HepG2 (cell line): ENCODE measurements at places on chromosomes 6 and 20.
A peak's percentile ranks its signal among the peaks of the same experiment; 100 is the strongest.

- no peak for DNase-seq
Observed at GRCh38 chr6:69985180-69985579, 118.8 kb downstream of the COL19A1 start.

GRCh38 chr20:48637461-48637860 is 190.3 kb downstream of the PREX1 start:
- DNase-seq, result no peak

GRCh38 chr6:76166874-76167273 is 94.4 kb upstream of the IMPG1 start:
- no peak for DNase-seq

- no peak for DNase-seq
Observed at GRCh38 chr6:158938811-158939254, 61.2 kb downstream of the RSPH3 start.

DNA sequence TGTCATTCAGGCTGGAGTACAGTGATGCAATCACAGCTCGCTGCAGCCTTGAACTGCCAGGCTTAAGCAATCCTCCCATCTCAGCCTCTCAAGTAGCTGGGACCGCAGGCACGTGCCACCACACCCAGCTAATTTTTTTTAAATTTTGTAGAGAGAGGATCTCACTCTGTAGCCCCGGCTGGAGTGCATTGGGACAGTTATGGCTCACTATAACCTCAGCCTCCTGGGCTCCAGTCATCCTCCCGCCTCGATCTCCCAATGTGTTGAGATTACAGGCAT is 86.5 kb downstream of the SERAC1 start:
- DNase-seq, result no peak

DNA sequence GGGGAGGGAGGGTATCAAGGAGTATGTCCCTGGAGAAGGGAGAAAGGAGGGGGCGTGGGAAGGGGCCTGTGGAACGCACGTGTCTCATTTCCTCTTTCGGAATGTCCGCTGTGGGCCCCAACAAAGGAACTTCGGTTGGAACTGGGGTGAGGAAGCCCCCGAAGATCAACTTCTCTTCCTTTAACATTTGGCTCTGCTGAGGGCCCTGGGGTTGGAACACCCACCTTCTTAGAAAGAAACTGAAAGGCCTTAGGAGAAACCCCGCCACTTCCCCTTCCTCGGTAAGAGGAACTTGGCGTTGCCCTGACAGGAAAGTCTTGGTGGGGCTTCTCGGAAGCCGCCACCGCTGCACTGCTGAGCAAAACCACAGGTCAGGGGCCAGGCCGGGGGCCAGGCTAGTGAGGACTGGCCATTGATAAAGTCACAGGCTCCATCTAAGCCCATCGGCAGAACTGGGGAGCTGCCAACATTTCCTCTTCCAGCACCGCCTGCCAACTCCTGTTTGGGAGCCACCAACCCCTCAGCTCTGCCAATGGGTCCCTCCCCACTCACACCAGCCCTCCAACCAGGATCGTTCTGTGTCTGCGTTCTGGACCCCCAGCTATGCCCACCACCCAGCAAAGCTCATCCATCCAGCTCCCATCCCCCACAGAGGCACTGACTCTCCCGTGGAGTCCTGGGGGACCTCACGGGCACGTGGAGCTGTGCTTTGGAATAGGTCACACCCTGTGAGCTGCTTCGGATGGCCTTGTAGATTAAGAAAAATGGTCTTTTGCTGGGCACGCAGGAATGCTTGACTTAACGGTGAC is 44.8 kb downstream of the FGD2 start:
- no peak for DNase-seq

- peak; percentile 66 for DNase-seq
Observed at GRCh38 chr6:30483677-30484279, 5.5 kb upstream of the HLA-E start.

- DNase-seq, result no peak
Observed at GRCh38 chr6:110653381-110653780, 161.9 kb downstream of the CDK19 start.

DNA sequence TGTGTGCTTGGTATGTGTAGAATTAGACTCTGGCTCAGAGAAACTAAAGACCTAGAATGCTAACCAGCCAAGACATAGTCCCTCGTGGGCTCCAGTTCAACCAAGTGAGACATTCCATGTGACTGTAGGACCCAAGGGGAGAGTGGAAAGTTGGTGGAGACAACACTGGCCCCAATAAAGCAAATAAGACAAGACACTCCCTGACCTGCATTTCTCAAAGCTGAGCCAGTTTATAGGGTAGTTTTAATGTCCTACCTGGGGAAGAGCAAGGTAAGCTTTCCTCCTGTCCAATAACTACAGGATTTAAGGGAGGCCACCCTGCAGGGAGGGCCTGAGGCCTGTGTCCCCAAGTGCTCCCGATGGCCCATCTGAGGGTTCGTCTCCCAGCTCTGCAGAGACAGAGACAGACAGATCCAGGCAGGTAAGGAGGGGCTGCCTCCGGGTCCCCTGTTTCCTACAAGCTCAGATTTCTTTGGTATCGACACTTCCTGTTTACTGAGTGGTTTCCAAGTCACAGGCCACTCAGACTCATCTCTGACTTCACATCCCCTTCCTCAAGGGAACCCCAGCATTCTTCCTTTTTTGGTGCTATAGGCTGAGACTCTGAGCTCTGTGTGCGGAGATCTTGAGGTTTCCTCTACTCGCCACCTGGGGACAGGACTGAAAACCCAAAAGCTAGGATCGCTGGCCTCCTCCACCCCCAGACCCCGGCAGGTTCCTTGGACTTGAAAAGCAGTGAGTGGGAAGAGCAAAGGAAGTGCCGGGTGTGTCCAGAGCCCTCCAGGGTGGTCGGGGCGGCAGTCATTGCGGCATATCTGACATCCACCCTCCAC is 92.4 kb downstream of the PRND start:
- no peak for DNase-seq

DNA sequence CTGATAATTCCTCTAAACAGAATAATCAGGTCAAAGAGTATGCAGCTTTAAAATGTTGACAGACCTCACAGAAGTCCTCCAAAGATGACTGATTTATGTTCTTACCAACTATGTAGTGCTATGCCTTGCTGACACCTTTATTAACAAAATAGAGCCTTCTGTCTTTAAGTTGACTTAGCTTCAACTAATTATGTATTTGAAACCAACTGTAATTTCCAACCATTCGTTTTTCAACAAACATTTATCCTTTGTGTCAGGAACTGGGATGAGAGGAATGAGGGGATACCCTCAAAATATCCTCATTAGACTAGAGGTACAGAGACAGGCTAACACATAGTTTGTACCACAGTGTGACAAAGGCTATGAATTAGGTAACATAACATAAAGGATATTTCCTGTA is 186.2 kb upstream of the ZNF217 start:
- DNase-seq, result no peak

- DNase-seq, result peak; percentile 89
Observed at GRCh38 chr20:50186151-50186885, 4.3 kb upstream of the CEBPB start.

GRCh38 chr6:85124472-85125354 is 325.2 kb upstream of the NT5E start:
- no peak for DNase-seq

DNA sequence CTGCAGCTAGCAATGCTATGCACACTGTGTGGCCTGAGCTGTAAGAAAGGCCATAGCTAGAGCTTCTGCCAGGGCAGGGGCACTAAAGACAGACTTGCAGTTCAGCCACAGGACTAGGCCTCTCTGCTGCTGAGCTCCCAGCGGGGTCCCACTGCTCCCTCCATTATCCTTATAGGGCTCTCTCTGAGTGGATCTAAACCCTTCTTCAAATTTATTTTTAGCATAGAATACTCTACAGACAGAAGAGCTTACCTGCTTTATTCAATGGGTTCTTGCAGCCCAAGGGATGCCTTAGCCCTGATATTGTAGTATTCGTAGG is 100.9 kb upstream of the MLN start:
- no peak for DNase-seq

DNA sequence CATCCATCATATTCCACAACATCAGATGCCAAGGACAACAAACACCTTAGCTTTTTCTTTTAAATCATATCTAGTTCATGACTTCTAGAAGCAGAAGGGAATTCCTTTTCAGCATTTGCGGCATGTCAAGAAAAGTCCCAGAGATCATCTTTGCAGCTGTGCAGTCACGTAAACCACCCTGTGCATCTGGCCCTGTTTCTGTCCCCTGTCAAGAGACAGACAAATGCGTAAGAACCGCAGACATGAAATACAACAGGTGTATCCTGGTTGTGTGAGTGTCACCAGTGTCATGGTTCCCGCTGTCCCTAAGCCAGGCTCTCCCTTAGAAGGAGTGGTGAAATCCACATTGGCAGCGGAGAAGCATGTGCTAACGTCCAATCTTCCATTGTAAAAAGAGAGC is 28.1 kb downstream of the LY86 start:
- DNase-seq, result no peak

- peak; percentile 45 for DNase-seq
Observed at GRCh38 chr6:39361657-39362486, 39.4 kb upstream of the KCNK16 start.

DNA sequence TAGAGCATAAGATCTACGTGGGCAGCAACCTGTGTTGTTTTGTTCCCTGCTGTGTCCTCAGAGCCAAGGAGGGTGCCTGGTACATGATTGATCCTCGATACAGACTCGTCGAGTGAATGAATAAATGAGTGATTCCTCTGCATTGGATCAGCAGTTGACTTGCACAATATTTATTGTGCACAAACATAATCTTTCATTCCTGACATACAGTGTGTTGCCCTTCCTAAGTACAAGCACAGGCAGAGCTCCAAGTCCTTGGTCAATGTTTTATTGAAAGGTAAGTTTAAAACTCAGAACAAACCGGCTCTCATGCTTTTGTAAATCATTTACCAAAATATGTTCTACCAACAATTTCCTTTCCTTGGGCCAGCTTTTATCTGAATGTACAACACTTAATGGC is 57.4 kb downstream of the STMND1 start:
- DNase-seq, result peak; percentile 83

GRCh38 chr6:28865401-28866204 is 58.2 kb downstream of the TRIM27 start:
- DNase-seq, result peak; percentile 96

- DNase-seq, result no peak
Observed at GRCh38 chr6:18835976-18836375, 448.8 kb downstream of the RNF144B start.

GRCh38 chr6:108518714-108519576 is 41.8 kb upstream of the FOXO3 start:
- peak; percentile 24 for DNase-seq

DNA sequence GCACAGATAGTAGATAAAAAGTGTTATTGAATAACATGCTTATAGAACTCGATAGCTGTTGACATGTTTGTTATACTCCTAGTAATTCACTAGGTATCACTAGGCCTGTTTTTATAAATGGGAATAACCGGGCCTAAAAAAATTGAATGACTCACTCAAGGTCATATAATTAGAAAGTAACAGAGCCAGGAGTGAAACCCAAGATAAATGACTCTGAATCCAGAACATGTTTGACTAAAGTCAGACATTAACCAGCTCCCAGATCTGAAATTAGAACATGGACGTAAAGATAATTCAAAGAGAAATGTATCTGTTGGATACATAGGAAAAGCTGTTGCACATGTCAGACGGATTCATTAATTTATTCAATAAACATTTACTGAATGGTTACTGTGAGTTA is 26.9 kb downstream of the RGS17 start:
- no peak for DNase-seq

GRCh38 chr20:22559711-22560318 is 24.6 kb downstream of the FOXA2 start:
- DNase-seq, result no peak

DNA sequence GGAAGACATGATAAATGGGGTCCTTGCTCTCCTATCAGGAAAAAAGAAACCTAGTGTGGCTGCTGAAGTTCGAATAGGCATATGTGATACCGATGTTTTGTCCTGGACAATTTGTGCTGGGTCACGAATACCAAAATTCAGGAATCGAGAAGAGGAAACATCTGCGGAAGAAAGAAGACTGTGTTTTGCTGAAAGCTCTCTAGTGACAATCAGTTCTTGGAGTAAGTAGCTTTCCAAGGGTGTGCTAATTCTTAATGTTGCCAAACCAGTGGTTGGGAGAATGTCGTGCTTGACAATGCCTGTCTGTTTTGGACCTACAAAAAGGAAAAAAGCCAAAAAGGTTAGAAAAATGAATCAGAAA is 956.1 kb downstream of the PHF3 start:
- no peak for DNase-seq

DNA sequence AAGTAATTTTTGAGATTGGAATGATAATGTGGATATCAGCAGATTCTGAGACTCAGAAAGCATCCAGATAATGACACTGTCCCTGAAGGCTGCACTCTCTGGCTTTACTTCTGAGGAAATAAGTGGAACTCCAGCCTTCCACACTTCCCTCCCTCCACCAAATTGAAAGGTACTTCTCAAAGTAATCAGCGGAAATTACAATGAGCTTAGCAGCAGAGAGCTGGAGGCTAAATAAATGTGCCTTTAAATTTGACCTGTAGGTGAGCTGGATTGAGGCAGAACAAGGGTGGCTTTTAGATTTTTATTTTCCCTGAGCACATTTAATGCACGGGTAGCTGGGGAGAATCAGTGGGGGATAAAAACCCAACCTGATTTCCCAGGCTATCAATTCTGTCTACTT is 39.3 kb upstream of the RNF144B start:
- DNase-seq, result no peak

DNA sequence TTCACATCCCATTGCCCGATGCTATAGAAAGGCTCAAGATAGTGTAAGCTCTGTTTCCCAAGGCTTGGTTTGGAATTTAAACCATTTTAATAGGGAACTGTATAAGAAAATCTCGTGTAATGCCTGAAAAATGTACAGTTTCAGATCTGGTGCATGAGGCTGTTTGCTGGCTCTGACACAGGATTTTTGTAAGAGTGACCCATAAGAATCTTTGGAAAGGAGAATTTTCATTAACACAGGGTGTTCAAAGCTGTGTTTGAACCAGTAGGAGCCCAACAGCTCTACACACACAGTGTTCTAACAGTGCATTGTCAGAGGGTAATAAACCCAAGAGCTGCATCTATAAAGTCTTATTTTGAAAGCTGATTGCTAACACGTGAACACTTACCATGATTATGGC is 293.5 kb downstream of the PRL start:
- no peak for DNase-seq

- no peak for DNase-seq
Observed at GRCh38 chr6:39792540-39793450, 619 bp downstream of the DAAM2 start.

DNA sequence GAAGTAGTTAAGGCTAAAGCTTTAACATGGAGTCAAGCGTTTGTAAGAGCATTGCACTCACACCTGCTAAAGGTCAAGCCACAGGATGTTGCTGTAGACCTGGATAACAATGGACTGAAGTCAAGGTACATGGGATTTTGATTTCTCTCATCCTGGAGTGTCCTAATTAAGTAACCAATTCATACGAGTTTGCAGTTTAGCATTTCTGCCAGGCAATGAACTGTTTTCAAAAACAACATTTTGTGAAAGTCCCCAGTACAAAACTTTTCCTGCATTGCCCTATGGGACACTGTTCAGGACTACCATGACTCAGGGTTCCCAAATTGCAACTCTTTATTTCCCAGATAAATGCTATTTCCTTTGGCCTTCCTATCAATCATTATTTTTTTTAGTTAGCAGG is 17.4 kb upstream of the SIRPB1 start:
- DNase-seq, result no peak

GRCh38 chr6:168968228-168968627 is 285.4 kb downstream of the THBS2 start:
- peak; percentile 44 for DNase-seq

- peak; percentile 13 for DNase-seq
Observed at GRCh38 chr20:12660918-12661317, 347.9 kb upstream of the SPTLC3 start.

GRCh38 chr6:15905488-15906419 is 223.1 kb upstream of the MYLIP start:
- no peak for DNase-seq
